ENCODE measurements at places on chromosomes 2 and 18.

GRCh38 chr18:54263904-54264336 lies 5.4 kb upstream of the POLI start:
- no peak for DNase-seq

DNA sequence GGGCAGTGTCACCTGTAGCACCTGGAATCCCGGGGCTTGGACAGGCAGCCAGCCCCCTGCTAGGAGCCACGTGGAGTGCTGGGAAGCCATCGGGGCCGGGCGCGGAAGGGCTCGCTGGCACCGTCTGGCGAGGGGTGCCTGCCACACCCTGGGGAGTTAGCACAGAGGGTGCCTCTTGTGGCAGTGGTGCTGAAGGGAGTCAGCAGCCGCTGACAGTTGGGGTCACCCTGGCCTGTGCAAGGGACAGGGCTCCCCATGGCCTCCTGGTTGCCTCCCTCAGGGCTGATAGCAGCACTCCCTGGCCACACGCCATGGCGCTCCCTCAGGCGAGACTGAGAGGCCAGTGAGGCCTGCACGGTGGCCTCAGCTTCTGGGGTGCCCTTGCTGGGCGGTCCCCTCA lies 13.9 kb upstream of the D2HGDH start:
- DNase-seq: no peak

GRCh38 chr2:127620866-127621265 lies 25.1 kb upstream of the GPR17 start:
- DNase-seq: peak; percentile 73

DNA sequence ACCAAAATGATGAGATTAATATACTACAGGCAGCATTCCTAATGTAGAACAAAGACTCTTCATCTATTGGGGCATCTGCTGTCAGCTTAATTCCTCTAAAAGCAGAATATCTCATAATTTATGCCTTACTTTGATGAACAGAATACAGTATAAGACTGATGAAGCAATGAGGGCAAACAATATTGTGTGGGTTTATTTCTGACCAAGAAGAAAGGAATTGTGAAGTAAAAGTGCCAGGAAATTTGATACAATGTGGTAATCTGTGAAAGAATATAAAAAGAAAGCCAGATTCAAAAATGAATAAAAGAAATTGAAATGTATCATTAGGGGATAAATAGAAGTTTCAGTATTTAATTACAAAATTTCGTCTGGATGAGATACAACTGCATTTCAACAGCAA lies 78.8 kb upstream of the TTC21B start:
- DNase-seq: no peak

GRCh38 chr2:48946449-48947048 lies 191.0 kb upstream of the LHCGR start:
- peak; percentile 46 for DNase-seq

GRCh38 chr18:25561918-25562317 lies 210.0 kb upstream of the ZNF521 start:
- DNase-seq: peak; percentile 6

- peak; percentile 69 for DNase-seq
Observed at GRCh38 chr2:20172273-20173055, 52.5 kb downstream of the SDC1 start.

- no peak for DNase-seq
Observed at GRCh38 chr18:54557958-54558357, 33.1 kb upstream of the DYNAP start.

DNA sequence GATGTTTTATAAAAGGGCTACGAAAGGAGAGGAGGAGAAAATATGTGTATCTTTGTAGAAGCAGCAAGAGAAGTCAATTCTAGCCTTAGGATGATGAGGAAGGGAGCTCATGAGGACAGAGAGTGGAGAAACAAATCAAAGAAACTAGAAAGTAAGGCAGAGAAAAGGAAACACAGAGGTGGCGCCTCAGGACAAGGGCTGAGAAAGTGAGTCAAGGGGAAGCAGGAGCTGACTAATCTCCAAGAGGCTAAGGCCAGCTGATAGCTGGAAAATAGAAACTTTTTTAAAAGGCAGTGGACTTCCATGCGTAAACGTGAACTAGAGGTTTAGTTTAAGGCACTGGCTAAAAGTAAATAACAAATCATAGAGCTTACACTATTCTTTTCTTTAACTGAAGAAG lies 173.3 kb downstream of the ANKRD44 start:
- DNase-seq: peak; percentile 17

DNA sequence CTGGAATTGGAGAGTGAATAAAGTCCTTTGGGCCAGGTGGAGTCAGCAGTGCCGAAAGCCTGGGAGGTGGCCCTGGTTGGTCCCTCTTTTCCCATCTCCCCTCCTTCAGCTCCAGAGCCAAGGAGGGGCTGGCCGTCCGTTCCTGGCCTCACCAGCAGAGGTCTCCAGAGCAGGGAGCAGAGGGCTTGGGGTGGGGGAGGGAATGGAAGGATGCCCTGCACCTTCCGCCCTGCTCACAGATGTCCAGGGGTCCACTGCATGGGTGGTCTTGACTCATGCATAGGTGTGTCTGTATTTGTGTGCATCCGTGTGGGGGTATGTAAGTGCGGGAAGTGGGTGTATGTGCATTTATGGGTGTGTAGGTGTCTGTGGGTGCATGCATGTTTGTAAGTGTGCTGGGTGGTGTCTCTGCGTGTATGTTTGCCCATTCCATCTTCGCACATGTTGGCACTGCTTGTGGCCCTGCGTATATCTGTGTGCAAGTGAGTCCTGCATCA lies 201.8 kb downstream of the ZFP36L2 start:
- peak; percentile 51 for DNase-seq

GRCh38 chr18:43341014-43341413 lies 63.7 kb upstream of the SYT4 start:
- DNase-seq: no peak

- no peak for DNase-seq
Observed at GRCh38 chr18:8802017-8802672, 96.8 kb downstream of the MTCL1 start.

DNA sequence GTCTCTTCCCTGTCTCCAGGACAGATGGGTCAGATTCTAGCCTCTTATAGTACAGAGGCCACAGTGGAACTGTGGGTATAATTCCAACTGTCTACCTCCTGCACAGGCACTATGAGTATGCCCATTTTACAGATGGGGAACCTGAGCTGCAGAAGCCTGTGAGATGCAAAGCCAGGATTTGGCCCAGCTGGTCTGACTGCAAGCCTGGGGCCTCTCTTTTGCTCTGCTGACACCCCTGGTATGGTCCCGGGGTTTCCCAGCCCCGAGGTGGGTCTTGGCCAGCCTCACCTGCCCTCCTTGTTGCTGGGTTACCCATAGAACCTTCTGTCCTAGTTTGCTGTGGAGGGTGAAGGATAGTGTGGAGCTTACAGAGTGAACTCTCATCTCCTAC lies 9.8 kb downstream of the HS6ST1 start:
- no peak for DNase-seq

- DNase-seq: no peak
Observed at GRCh38 chr18:41343808-41344207, 611.2 kb upstream of the PIK3C3 start.

GRCh38 chr18:61742565-61743429 lies 150.0 kb downstream of the RNF152 start:
- peak; percentile 2 for DNase-seq

GRCh38 chr2:68747900-68748299 lies 13.3 kb downstream of the ARHGAP25 start:
- DNase-seq: peak; percentile 35

- DNase-seq: no peak
Observed at GRCh38 chr2:167581961-167582574, 665.3 kb downstream of the STK39 start.

GRCh38 chr2:158723181-158723838 lies 71.8 kb upstream of the DAPL1 start:
- DNase-seq: no peak

DNA sequence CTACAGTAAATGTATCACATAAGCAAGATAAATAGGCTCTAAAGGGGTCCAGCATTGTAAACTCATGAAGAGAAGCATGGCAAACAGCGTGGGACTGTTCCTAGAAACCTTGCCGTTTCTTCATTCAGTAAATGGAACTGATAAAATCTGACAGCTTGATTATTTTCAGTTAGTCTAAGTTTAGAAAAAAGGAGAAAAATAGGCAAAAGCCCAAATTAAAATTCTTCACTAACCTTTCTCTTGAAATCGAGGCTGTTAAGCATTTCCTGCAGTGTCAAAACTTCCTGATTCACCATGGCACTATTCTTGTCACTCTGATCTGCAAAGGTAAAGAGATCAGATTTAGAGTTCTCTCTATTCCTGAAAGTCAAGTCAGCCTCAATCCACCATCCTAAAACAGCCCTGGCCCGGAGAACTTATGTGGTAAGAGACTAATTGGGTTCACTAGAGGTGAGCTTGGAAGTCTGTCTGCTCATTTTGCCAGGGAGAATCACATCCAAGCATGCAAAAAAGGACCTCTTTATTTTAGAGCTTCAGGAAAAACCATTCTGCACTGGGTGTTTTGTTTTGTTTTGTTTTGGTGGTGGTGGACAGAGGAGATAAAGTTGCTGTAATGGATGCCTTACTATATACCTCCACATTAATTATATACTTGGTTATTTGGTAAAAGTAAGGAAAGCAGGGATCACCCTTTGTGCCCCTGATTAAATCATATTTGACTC lies 52.4 kb upstream of the STAT1 start:
- no peak for DNase-seq

GRCh38 chr2:130380096-130380934 lies 24.5 kb downstream of the PTPN18 start:
- DNase-seq: no peak

DNA sequence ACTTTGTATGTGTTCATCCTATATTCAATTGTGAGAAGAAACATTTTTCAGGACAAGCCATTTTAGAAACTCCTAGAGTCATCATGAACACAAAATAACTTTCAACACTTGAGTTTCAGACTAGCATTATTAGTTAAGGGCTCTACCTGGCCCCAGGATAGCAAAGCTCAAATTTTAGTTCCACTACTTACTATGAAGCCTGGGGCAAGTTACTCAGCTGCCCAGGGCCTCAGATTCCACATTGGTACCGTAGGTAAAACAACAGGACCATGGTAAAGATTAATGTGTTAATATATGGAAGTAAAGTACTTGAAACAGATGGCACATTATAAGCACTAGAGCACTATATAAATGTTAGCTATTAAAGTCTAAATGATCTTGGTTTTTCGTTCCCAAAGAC lies 19.4 kb downstream of the MPPE1 start:
- DNase-seq: no peak

- DNase-seq: no peak
Observed at GRCh38 chr2:156083763-156084493, 248.6 kb downstream of the NR4A2 start.

DNA sequence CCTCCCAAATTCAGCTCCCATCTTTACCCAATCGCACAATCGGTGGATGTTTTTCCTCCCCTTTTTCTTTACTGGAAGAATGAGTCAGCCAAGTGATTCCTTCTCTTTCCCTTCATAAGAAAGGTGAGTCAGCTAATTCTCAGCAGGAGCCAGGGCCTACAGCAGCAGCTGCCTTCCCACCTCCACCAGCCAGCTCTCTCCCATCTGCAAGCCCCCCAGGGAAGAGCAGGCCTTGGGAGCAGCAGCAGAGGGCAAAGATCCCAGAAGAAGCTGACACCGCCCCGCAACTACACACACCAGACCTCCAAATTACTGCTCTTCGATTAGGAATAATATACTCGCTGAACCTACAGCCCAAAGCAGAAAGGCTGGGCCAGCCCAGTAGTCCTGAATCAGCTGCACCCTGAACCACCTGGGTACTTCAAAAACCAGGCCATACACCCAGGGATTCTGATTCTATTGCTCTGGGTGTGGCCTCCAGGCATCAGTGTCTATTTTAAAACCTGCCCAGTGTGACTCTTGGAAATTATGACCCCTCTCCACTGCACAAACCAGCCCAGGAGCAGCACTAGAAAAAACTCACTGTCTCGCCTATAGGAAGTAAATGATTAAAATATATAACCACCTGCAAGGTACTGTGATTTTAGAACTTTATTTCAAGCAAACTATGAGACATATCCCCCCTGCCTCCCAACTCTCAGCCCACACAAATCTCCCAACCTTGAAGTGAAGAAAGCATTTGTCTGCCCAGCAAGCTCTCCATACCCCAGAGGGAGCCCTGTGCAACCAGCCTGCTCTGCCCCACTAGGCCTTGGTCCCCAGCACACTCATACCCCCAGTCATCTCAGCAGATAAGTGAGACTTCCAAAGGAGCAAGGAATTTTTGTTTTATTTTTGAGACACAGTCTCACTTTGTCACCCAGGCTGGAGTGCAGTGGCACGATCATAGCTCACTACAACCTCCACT lies 7.3 kb downstream of the SFXN5 start:
- no peak for DNase-seq

All from inflammatory macrophage (primary cell).